ENCODE measurements at places on chromosomes 12 and 14.

DNA sequence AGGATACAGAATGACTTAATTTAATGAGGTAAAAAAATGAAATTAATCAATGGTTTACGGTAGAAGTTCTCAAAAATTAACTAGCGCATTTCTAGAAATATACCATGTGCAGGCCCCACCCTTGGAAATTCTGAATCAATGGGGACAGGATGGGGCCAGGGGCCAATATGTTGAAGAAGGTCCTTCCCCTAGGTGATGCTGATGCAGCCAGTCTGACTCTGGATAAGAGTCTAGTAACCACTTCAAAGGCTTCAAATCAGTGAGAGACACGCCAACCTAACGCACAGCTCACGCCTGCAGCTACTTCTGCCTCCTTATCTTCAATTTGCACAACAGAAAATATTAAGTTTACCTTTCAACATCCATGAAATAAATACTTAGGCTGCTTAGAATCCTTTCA, 14.9 kb downstream of the GIT2 start:
- DNase-seq, result no peak

DNA sequence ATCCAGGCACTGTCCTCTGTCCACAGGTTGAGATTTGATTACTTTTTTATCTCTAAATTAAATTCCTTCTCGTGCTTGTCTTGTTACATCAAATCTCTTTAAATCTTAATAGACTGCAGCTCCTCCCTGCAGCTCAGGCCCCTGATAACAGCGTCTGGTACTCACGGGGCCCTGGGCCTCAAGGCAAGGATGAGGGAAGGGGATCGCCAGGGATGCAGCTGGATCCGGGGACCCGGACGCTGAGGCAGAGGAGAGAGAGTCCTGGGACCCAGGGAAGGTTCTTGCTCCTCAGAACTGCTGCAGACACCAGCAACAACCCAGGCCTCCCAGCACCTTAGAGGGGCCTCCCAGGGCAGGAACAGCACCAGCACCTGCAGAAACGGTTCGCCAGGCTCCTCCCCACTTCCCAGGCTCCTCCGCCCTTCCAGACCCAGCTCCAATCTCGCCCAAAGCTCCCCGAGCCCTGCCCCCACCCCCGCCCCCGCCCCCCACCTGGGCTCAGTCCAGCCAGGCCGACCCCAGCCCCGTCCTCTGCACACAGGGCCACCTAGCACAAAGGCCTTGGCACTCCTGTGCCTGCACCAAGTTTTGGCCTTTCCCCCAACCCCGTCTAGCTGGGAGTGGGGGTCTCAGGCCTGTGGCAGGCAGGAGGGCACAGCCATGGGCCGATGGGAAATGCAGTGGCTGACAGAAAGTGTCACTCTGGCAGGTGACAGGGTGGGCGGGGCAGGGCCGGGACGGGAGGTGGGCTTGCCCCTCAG, 60.3 kb upstream of the GALNT9 start:
- DNase-seq, result no peak

DNA sequence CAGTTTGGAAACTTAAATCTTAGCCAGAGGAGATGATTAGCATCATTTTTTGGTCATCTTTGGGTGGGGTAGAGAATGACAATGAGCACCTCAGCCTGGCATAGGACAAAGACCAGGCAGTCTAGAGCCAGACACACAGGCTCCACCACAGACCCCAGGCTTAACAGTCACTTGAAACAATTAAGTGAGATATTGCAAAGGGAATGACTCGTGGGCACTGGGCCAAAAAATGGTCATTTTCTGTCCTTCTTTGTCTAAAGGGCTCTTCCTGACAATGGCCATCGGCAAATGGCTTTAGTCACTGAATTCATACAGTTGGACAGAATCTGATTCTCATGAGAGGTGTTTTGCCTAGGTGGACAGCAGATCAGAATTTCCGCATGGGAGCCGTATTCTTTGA, 78.0 kb upstream of the DICER1 start:
- no peak for DNase-seq

DNA sequence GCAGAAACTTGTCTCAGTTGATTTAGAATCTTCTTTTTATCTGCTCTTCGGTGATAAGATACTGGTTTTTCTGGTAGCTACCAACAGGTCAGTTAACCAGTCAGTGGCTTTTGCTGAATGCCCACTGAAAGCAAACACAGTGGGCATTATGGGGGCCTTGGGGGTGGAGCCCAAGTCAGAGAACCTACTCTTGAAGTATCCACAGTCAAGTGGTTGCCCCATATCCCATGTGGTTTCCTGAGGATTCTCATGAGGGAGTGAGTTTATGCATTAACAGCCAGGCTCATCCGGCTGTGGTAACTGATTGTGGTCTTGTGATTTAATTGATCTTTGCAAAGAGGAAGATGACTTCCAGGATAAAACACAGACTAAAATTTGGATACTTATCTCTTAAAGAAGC, 83.7 kb downstream of the ST8SIA1 start:
- no peak for DNase-seq

DNA sequence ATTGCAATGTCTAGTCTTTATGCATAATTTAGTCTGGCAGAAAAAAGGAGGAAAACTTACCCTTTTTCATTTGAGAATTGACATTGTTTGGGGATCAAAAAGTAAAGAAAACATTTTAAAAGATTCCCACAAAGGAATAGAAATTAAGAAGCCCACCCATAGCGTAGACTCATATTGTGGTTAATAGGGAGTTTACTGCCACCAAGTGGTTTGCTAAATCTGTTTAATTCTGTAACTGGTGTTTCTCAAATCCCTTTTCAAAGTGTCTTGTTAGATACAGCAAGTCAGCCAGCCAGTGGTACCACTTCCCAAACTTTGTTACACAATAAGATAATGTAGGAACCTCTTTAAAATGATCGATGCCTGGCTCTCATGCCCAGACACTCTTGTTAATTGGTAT, 180.3 kb downstream of the IPO8 start:
- no peak for DNase-seq

DNA sequence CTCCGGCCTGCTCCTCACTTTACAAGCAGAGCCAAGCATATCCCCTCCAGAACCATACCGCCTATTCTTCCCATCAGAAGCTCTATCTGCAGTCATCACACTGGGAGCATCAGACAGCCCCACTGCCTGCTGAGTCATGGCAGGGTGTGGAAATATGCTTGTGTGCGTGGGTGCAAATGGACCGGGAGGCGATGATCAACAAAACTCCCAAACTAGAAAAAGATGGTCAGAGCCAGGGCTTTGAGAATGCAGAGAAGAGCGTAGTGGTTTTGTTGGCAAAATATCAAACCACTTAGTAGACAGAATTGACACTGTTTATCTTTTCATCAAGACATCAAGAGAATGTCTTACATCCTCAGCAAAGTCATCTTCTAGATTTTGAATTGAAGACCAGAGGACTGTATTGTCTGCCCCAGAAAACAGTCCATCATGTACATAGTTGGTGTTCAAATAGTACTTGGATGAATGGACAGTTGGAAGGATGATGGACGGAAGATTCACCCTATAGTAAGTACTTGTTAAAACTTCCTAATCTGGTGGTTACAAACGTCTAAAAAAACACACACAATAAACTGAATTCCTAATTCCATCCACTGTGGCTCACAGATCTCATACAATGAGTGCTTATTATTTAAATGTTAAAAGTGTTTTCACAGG, 54.9 kb downstream of the VWF start:
- no peak for DNase-seq

- no peak for DNase-seq
Measured at GRCh38 chr14:64758025-64758521, 53.8 kb downstream of the PLEKHG3 start.

- no peak for DNase-seq
Measured at GRCh38 chr12:6552140-6552551, 3.7 kb downstream of the IFFO1 start.

DNA sequence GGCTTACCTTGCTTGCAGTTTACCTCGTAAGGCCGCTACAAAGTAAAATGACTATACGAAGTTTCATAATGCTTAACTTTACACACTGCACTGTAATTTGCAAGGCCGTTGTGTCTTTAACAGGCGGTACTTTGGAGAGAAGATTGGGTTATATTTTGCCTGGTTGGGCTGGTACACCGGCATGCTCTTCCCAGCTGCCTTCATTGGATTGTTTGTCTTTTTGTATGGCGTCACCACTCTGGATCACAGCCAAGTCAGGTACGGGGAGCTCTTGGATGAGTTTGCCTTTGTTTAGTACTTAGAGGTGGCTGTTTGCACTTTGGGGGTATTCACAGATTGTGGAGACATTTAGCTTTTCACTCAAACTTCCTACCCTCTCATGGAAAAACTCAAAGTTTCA, 167.8 kb downstream of the SLC5A8 start:
- DNase-seq, result peak; percentile 6

DNA sequence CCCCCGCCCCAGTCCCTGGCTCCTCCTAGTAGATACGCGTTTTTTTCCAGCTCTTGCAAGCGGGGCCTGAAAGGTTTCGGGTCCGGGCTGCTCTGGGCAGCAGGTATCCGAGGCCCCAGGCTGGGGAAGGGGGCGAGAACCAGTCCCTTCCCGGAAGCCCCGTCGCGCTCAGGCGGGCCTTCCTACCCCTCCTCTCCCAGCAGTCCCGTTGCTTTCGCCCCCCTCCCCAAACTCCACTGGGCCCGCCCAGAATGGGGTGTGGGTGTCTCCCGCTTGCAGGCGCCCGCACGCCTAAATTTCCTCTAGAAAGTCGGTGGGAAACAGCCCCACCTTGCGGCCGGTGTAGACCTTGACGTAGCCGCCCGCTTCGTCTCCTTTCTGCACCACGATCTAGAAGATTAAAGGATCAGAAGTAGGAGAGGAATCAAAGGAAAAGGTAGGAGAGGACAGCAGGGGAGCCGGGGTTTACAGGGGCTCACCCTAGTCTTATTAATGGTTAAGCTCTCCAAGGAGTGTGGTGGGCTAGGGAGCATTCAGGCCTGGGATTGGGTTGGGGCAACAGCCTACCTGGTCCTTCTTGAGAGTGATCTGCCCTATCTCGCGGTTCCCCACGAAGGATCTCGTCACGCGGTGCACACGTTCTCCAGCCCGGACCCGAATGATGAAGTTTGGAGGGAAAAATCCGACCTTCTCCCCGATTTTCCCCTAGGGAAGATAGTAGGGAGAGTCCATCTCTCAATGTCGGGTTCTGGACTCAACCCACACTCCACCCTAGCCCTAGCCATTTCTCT, 7.3 kb downstream of the STAC3 start:
- peak; percentile 80 for DNase-seq

- no peak for DNase-seq
Measured at GRCh38 chr12:110688446-110689280, at the start of gene HVCN1. Gene HVCN1, minus strand, starts transcription at chr12:110689115. Its CDS starts 5,870 bp downstream, at chr12:110683245.

DNA sequence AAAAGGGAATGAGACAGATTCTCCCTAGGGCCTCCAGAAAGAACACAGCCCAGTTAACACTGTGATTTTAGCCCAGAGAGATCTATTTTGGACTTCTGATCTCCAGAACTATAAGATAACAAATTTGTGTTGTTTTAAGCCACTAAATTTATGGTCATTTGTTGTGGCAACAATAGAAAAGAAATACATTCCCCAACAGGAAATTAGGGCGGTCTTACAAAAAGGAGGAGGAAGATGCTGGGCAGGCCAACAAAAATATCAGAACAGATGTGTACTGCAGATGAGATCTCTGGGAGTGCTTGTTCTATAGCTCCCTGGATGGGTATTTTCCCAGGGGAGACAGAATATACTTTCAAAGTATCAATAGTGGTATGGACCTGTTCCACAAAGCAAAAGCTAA, 32.0 kb upstream of the SOCS2 start:
- no peak for DNase-seq

DNA sequence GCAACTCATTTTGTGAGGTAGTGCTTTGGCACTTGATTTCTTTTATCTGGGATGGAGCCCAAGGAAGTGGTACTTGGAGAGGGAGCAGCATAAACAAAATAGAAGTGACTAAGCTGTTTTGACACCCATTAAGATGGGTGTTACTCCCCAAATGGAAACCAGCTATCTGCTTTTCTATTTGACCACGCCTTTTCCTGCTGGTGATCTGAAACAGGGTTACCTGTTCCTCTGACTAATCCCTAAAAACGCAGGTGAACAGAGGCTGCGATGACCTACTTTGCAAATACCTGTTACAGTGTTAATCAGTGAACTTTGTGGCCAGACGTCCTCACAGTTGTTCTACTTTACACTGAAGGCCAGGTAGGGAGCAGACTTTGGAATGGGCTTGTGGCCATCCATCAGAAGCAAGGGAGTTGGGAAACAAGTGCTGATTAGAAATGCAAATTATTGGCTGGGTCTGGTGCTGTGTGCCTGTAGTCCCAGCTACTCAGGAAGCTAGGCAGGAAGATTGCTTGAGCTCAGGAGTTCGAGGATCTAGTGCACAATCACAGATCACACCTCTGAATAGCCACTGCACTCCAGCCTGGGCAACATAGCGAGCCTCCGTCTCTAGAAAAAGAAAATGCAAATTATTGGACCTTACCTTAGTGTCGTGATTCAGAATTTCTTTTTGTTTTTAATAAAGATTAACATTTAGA, 58.3 kb upstream of the HECTD1 start:
- no peak for DNase-seq

DNA sequence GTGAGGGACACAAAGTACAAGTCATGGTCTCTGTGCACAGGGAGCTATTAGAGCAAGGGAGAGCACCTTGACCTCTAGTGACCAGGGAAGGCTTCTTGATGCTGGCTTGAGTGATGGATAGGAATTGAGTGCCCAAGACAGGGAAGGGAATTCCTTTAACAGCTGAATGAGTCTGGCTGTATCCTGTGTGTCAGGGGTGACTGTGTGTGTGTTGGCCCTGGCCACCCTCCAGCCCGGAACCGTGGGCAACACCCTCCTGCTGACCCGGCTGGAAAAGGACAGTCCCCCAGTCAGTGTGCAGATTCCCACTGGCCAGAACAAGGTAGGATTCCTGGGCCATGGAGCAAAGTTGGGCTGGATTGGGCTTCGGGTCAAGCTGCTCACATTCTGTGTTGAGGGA, 5.5 kb upstream of the PFDN5 start:
- no peak for DNase-seq

DNA sequence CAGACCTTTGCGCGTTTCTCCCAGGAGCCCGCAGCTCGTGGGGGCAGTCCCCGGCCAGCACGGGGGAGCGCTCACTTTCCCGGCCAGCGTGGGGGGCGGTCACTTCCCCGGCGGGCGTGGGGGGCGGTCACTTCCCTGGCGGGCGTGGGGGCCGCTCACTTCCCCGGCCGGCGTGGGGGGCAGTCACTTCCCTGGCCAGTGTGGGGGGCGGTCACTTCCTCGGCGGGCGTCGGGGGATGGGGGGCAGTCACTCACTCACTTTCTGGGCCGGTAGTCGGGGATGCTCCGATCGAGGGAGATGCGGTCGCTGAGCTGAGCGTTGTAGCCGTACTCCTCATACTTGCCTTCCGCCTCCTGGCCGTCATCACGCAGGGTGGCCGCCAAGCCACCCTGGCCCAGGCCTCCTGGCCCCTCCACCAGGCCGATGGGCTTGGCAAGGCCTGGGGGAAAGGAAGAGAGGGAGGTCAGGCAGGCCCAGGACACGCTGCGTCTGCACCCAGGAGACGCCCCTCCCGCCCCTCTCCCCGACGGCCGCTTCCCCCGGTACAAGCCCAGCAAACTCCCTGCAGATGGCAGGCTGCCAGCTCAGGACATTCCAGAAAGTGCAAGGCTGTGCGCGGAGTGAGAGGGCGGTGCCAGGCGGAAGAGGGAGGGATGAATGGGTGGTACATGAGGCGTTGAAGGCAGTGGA, 43.3 kb downstream of the GALNT9 start:
- no peak for DNase-seq

Measured in COR-L47 (cell line).